Adrenal gland (tissue), 19 donors: ENCODE measurements at places on chromosomes 12 and 14. TPM values are rescaled to one million over a fixed set of nuclear protein-coding genes. Genes with fewer than 3 reads are reported as not detected.

- DNase-seq: no peak
Measured at GRCh38 chr14:64440494-64440893, 24.8 kb upstream of the AKAP5 start.

DNA sequence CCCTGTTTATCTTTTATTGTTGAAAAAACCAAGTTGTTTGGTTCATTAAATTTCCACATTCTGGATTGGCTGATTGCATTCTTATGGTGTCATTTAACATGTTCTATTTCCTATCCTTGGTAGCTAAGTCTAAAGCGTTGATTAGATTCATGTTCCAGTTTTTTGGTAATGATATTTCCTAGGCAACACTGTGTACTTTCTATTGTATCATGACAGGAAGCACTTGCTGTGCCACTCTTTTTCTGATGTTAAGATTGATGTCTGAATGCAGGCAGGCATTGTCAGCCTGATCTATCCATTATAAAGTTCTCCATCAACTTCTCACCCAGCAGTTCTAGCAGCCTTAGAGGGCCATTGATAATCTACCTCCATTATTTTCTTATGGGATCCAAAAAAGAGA is 91.1 kb upstream of the ARID2 start:
- DNase-seq: no peak

DEGS2 gene
- 0.20 TPM for total RNA-seq

- no peak for DNase-seq
Measured at GRCh38 chr12:106724116-106724515, 50.4 kb upstream of the RIC8B start.

- no peak for DNase-seq
Measured at GRCh38 chr12:131923260-131923659, 5.8 kb upstream of the PUS1 start.

DNA sequence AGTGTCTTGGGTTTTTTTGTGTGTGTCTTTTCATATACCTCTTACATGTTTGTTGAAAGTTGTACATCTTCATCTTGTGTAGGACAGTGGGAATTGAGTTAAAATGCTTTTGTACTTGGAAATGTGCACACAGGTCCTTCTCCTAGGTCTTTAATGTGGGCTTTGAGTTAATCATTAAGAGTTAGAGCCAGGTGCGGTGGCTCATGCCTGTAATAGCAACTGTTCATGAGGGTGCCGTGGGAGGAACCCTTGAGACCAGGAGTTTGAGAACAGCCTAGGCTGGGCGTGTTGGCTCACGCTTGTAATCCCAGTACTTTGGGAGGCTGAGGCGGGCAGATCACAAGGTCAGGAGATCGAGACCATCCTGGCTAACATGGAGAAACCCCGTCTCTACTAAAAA is 13.9 kb downstream of the CLECL1 start:
- no peak for DNase-seq

DNA sequence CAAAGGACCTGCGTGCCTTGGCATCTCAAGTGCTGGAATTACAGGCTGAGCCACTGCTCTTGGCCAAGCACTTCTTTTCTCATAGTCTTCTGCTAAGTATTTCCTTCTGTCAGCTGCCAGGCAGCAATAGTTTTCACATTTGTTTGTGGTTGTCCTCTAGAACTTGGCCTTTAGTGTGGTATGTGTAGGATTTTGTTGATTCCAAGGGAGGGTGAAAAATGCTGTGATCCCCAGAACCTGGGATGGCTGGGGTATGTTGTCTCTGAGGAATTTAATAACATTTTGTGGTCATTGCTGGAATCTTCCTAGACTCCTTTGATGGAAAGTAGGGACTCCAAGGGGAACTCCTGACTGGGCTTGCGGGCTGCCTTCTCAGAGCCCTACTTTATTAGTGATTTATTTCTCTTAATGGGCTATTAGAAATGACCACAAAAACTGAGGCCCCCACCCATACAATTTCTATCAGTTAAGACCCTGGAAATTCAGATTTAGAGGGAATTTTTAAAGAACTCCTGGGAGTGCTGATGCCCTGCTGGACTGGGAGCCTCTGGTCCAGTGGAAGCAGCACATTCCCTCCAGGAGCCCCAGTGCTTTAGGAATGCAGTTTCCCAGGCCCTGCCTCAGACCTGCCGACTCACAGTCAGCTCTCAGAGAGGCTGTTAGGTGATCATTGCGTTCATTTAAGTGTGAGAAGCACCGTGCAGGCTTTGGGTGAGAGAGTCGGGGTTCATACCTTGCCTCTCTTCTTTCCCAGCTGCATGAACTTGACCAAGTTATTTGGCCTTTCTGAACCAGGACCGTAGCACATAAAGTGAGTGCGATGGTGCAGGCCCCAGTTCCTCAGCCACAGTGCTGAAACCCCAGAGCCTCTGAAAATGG is 22.7 kb downstream of the TRAF3 start:
- no peak for DNase-seq

SCNN1A gene
- 12.7 TPM for total RNA-seq

DNA sequence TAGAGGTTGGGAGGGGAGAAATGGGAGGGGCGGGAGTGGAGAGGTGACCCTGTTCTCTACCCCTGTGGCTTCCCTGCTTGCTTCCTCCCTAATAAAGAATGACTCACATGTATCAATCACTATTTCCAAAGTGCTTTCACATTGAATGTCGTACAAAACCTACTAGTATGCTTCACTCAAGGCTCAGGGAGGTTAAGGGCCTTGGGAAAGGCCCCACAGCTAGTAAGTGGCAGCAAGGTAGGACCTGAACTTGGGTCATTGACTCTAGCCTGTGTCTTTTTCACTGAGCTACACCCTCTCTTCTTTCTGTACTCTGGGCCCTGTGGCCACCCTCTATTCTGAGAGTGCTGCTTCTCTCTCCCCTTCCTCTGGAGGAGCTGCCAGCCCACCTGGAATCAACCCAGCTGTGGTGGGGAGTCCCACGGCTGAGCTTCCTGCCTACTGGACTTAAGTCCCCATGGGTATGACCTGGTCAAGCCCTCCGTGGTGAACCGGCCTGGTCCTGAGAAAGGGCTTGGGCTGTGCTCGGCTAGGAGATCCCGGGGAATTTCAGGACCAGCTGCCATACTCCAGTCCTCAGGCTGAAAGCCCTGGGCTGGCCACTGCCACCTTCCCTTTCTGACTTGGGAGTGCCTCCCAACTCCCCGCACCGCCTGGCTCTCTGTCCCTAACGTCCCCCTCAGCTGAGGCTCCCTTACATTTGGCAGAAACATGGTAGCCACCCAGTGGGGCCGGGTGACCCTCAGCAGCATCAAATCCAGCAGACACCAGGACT is 13.0 kb downstream of the SLC48A1 start:
- DNase-seq: no peak

GRCh38 chr12:71671311-71671710 is 7.2 kb downstream of the THAP2 start:
- no peak for DNase-seq

GRCh38 chr12:125406131-125406530 is 340.9 kb downstream of the AACS start:
- no peak for DNase-seq

PNMA1 gene
- 74.6 TPM for total RNA-seq

DNA sequence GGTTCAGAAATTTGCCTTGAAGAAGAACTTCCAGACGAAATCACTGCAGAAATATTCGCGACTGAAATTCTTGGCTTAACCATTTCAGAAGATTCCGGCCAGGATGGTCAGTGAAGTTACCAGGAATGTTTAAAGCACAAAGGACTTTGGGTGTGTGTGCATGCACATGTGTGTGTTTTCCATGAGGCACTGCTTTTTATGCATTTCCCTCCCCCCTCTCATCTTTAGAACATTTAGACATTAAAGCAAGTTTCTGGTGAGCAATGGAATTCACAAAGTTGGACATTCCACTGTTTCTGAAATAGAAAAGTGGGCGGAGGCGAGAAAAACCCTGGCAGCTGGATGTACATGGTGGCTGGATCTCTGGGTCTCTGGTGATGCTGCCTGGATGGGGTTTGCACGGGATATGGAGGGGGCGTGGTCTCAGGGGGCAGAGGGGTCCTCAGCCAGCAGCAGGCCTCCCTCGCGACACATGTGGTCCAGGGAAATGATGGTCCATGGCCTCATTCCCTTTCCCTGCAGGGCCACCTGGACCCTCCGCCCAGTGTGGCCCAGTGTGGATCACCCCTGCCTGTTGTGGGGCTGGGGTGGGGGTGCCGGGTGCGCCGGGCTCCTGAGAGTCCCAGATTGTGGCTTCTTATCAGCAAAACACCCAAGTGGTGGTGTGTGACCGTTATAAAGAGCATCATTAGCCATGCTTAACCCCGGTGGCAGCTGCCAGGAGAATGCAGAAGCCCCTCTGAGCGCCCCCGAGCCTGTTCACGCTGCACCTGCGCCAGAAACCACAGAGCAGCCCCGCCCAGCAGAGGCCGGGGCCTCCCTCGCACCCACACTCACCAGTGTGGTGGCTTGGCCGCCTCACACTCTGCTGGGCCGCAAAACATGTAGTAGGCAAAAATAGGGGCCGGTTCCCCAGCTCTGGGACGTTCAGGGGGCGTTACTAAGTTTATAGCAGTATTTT is 17.8 kb upstream of the BCL7A start:
- no peak for DNase-seq

RIN3 gene
- 3.9 TPM for total RNA-seq

DNA sequence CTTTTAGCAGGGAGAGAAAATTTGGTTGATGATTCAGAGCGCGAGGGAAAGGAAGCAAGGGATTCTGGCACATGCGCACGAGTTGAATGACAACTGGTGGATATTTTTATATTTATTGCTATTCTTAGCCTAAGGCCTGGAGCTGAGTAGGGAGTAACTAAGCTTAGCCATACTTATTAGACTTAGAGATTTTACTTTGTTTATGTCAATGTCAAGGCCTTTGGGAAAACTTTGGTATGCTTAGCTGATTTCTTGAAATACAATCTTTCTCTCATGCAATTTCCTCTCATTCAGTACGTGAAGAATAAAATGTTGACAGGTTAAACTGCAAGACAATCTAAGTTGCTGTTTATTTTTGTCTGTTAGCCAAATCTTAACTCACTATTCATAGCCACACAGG is 101.1 kb downstream of the CRADD start:
- peak; percentile 61 for DNase-seq

HOXC9 gene
- total RNA-seq: 1.2 TPM

CHGA gene
- total RNA-seq: 17.3 TPM

DNA sequence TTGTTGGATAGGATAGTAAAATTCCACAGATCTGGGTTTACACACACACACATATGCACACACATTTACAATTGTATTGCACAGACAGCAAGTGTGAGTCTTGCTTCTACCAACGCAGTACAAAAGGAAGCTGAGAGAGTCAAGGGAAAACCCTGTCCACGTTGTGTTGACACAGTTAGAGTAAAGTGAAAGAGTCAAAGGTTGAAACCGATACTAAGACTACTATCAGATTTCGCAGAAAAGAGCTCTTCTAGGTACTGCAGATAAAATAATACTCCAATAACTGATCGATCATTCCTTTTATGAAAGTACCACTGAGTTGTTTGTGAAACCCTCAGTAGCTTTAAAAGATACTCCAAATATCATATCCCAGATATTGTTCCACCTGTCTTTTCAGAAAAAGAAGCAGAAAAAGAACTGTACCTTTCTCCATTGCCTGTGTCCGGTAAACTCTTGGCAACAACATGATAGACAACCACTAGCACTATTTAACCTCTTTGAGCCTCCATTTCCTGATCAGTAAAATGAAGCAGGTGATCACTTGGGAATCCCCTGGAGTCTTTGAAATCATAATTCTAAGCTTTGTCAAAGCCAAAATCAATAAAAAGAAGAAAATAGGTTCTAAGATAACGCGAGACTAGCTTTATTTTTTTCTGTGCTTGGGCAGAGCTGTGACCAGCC is 224.6 kb upstream of the FOXN3 start:
- DNase-seq: no peak

GRCh38 chr12:106096376-106096775 is 42.4 kb downstream of the NUAK1 start:
- DNase-seq: no peak

EIF2S1 gene
- 77.8 TPM for total RNA-seq

DNA sequence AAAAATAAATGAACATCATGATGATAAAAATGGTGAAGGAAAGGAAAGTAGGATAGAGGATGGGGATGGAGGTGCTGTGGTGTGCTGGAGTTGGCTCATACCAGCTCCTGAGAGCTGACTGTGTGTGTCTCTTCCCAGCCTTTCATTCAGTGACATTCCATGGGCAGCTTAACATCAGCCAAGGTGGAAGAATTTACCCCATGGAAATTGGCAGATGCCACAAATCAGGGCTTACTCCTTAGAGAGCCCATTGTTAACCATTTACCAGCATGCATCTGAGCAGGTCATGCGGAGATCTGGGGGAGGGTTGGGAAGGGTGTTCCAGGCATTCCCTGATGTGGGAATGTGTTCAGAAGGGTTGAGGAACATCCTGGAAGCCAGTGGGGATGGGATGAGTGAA is 164.7 kb upstream of the MYL2 start:
- no peak for DNase-seq

RIPK3 gene
- total RNA-seq: 3.4 TPM

MIA2 gene
- 43.7 TPM for total RNA-seq

- peak; percentile 94 for DNase-seq
Measured at GRCh38 chr12:49367381-49368239, at the start of gene SPATS2. Gene SPATS2, plus strand, starts transcription at chr12:49367462. Its CDS starts 93,551 bp downstream, at chr12:49461013.
